ENCODE measurements at places on chromosomes 16 and 17.
A peak's percentile ranks its signal among the peaks of the same experiment; 100 is the strongest.

- no peak for DNase-seq
Measured at GRCh38 chr17:74532115-74532514, 840 bp upstream of the CD300LB start.

- DNase-seq = no peak
Measured at GRCh38 chr16:21568502-21569189, 30.7 kb upstream of the METTL9 start.

GRCh38 chr17:82349287-82349701 lies 9.8 kb upstream of the TEX19 start:
- no peak for DNase-seq

DNA sequence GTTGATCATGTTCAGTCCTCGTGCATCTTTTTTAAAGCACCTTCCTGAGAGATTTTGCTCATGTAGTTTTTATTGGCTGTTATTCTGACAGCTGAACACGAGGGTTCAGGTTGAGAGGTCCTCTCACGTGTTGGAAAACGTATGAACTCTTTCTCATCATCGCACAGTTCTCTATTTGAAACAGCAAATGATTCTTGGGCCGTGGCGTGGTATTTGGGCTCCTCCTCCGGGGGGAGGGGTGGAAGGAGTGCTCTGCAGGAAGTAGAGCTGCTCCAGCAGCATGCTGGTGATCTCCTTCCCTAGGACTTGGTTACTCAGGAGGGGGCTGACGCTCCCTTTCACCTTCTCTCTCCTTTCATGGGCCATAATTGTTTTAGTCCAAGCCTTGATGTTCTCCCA lies 70.4 kb downstream of the KSR1 start:
- DNase-seq = peak; percentile 13

- no peak for DNase-seq
Measured at GRCh38 chr16:25817295-25817694, 125.5 kb downstream of the HS3ST4 start.

- no peak for DNase-seq
Measured at GRCh38 chr17:40554646-40555295, 10.5 kb downstream of the CCR7 start.

Measured in NCI-H2227 treated with DMSO at 0.1 percent for 48 hours (cell line).